ENCODE measurements at places on chromosomes 1 and 21.

GRCh38 chr1:153805886-153806719, 30.9 kb downstream of the SLC27A3 start:
- DNase-seq, result no peak

DNA sequence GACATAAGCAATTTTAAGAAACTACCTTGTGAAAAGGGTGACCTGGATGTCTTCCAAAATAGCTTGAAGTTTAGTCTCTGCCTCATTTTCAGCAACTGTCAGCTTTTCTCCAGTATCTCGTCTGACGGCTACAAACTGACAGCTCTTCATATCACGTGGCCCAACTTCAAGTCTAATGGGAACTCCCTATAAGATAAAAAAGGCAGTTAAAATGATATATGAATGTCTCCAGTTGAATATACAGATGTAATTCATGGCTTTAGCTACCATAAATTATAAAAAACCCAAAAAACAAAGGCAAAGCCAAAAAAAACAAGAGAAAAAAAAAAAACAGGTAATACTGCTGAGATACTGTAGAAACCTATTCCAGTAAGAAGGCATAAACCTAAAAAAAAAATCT, 44.9 kb upstream of the SLC30A10 start:
- DNase-seq, result no peak

DNA sequence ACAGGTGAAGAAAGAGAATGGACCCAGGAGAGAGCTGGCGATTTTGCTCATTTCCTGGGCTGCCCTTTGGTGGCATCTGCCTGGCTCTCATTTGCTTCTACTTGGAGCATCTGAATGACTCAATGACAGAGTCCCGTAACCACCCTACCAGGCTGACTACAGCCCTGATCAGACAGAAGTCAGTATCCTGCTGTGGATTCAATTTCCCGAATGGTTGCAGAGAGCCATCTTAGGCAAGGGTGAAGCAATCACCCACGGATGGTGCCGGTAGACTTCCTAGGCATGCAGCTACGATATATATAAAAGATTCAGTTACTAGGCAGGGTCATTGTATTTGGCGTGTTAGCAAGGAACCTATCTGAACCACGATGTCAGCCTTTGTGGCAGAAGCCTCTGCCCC, 10.2 kb downstream of the AJAP1 start:
- no peak for DNase-seq

DNA sequence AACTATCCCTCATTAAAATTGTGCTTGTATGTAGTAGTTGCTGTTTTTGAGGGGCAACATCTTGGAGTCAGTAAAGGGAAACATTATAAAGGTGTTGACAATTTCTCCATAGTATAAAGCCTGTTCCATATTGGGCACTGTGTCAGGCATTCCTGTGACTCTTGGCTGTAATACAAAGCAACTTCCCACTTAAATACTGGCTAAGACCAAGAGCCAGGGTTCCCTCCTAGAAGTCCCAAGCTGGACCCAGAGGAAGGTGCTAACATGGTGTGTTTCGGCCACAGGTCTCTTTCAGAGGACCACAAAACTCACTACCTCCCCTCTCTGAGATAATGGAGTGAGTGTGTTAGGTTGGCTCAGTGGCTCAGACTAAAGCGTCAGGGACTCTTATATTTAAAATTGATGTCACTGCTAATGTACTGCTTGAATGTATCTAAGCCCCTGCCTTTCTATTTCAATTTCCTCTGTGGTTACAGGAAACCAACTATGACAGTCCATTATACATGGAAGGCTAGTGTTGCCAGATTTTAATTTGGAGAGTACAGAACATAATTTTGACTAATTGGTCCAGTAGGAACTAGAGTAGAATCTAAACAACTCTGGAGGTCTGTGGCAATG, 74.7 kb upstream of the RGL1 start:
- no peak for DNase-seq

GRCh38 chr1:115153966-115154557, 64.8 kb upstream of the TSPAN2 start:
- no peak for DNase-seq

- no peak for DNase-seq
These were observed 33.8 kb upstream of the COL6A1 start for GRCh38 chr21:45947716-45948255.

DNA sequence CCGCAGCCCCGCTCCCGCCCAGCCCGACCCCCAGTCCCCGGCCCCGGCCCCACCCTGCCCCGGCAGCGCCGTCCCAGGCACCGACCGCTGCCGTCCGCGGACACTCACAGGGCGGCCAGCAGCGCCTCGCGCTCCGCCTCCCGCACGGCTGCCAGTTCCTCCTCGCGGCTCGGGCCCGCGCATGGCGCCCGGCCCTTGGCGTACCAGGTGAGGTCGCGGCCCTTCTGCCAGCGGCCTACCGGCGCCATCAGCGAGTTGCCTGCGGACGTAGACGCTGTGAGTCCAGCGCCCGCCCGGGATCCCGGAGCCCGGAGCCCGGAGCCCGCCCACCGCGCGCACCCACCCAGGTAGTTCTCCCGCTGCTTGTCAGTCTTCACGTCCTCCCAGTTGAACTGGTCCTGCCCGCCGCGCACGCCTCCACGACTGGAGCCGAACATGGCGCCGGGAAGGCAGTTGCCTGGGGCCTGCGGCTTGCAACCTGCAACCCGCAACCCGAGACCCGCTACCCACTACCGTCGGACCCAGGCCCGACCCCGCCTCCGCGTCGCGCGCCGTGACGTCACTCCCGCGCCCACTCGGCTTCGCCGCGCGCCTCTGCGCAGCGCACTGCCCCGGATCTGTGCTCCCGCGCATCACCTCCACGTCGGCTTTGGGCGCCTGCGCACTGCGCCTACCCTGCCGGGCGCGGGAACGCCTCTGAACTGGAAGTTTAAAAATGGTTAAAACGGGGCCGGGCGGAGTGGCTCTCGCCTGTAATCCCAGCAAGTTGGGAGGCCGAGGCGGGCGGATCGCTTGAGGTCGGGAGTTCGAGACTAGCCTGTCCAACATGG, at the start of gene C1orf35:
TSS of gene C1orf35 (minus strand) at position 535 of the 830 bp plus-strand sequence. CDS start at position 437, 98 bp downstream.
- DNase-seq, result peak; percentile 79

- DNase-seq, result no peak
These were observed 280.4 kb downstream of the HLX start for GRCh38 chr1:221159608-221160007.

GRCh38 chr1:114114185-114115094, 39.2 kb downstream of the SYT6 start:
- DNase-seq, result no peak

- DNase-seq, result no peak
These were observed 170.4 kb downstream of the CLIC6 start for GRCh38 chr21:34838956-34839820.

DNA sequence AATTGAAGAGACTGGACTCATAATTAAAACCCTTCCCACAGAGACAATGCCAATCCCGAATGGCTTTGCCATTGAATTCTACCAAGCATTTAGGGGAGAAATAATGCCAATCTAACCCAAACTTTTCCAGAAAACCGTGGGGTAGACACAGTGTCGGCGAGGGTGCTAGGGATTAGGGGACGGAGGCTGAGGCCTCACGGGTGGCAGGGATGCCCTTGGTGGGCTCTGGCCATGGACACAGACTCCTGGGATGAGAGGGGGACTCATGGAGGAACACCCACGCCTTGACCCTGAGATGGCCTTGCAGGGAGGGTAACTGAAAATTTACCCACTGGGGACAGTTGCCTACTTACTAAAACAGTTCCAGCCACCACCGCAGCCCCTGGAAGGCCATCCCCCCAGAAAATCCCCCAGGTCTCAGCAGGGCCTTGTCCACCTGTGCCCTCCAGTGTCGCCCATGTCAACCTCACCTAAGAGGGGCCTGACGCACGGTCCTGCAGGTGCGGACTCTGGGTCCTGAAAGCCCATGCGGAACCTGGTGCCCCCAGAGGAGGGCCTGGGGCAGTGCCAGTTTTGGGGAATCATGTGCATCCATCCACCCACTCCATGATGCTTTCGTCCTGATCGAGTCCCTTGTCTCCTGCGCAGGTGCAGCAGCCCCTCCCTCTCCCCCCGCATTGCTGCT, 1.9 kb downstream of the KRTAP10-5 start:
- no peak for DNase-seq

- no peak for DNase-seq
These were observed 124.0 kb downstream of the PIGK start for GRCh38 chr1:77095236-77095635.

DNA sequence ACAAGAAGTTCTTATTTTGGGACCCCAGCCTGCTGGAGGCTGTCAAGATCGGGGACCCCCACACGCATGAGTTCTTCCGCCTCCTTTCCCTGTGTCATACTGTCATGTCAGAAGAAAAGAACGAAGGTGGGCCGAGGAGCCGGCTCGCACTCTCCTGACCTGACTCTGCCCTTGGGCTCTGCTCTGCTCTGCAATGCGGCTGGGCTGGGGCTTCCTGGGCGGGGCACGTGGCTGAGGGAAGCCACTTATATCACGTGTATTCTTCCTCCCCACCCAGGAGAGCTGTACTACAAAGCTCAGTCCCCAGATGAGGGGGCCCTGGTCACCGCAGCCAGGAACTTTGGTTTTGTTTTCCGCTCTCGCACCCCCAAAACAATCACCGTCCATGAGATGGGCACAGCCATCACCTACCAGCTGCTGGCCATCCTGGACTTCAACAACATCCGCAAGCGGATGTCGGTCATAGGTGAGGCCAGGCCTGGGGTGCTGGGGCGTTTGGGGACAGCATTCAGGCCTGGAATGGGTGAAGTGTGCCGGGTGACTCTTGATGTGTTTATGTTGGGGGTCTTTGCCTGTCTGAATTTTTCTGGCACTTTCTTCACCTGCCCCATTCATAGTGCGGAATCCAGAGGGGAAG, 17.6 kb downstream of the ATP8B2 start:
- DNase-seq, result peak; percentile 39

DNA sequence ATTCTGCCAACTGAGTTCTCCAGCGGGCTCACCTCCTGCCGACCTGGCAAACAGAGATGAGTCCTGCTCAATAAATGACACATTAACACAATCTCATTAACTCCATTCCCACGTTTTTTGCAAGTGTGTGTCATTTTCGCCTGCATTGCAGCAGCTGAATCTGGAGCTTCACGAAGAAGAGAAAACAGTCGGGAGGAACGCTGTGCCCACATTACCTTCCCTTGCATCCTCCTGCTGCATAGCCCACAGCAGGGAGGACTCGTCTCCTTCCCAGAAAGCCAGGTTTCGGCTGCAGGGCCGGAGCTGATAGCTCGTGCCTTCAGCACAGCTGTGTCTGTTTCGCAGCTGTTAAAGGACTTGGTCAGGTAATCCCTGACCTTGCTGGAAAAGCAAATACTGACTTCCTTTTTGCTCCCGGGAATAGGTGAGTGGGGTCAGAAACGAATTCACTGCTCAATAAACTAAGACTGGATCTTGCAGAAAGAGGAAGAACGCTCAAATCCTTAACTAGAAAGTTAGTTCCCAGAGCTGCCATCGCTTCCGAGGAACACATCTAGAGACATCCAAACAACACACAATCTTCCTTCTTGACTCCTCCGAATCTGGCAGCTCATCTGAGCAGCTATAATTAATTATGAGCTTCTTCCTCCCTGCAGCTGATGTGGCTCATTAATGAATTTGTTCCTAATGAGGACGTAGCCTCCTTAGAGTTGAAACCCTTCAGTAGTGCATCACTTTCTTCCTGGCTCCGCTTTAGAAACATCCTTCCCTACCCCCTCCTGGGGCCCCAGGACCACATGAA, 33.0 kb downstream of the KANK4 start:
- DNase-seq, result no peak

DNA sequence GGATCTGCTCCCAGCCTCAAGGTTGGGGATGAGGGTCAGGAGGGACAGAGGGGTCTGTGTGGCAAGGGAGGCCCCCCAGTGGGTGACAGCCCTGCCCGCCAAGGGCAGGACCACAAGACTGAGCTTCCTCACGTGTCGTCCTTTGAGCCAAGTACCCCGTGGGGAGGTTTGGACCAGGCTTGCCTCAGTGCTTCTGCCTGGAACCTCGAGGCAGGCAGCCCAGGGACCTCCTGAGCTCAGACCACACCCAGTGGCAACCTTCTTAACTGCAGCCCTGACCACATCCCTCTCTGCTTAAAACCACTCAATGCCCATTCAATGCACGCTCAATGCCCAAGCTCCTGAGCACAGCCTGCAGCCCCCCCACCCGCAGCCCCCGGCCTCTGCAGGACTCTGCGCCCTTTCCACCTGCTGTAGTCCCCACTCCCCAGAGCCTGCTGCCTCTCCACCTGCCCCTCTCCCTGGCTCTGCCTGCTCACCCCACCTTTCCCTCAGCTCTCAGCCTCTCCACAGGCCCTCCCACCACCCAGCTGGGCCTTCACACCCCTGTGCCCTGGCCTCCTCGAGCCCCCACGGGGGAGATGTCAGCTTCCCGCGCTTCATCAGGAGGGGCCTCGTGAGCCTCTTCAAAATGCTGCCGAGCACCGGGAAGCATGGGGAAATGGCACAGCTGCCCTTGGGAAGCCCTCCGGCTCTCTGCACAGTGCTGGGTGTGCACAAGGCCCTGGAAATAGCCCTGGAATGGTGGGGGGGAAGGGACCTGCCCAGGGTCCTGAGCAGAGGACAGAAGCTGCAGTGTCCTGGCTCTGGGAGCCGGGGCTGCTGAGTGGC, 129.3 kb upstream of the VAMP3 start:
- DNase-seq, result no peak

DNA sequence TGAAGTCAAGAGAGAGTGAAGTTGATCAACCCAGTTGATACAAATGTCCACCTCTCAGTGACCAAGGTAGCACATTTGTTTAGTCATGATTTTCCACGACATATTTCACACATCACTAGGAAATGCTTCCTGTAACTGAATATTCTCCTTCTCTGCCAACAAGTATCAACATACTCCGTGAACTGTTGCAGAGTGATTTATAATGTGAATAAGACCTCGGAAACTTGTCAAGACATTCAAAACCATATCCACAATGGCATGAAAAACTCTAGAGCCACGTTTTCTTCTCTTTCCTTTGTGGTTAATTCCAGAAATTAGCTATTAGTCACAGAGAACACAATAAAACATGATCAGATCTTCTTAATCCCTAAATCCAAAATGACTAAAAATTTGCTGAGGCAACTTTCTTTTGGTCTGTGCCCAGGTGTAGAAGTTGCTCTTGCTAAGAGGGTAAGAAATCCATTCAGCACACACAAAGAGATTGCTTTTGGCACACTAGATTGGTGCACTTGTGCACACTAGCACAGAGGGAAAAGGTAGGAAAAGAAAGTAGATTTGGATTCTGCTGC, 244.3 kb upstream of the NRIP1 start:
- no peak for DNase-seq

- no peak for DNase-seq
These were observed 6.0 kb upstream of the LIN28A start for GRCh38 chr1:26404641-26405040.

DNA sequence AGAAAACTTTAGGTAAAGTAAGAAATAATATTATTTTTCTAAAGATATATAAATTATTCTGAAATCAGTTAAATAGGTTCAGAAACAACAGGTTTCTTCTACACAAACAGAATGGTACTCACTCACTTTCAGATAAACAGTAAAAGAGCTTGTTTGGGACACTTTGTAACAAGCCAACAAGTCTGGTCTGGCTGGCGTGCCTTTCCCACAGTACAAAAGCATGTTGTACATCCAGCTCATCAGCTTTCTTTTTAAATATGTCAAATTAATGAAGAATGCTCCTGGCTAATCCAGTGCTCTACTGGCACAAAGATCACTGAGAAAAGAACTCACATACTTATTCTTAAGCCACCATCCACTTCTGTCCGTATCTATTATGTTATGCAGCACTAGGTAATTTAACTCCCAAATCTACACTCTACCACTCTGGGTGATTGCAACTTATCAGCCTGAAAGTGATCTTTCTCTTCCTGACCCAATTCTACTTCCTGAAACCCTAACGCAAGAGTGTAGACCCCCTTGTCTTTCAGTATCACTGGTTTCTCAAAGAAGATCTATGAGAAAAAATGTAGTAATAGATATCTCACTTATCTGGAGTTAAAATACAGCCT, 32.6 kb downstream of the TRIT1 start:
- DNase-seq, result no peak

- no peak for DNase-seq
These were observed 74.7 kb upstream of the KCNK2 start for GRCh38 chr1:215007880-215008279.
